NCI-H1092 (cell line): ENCODE measurements at places on chromosomes 16 and 17.

DNA sequence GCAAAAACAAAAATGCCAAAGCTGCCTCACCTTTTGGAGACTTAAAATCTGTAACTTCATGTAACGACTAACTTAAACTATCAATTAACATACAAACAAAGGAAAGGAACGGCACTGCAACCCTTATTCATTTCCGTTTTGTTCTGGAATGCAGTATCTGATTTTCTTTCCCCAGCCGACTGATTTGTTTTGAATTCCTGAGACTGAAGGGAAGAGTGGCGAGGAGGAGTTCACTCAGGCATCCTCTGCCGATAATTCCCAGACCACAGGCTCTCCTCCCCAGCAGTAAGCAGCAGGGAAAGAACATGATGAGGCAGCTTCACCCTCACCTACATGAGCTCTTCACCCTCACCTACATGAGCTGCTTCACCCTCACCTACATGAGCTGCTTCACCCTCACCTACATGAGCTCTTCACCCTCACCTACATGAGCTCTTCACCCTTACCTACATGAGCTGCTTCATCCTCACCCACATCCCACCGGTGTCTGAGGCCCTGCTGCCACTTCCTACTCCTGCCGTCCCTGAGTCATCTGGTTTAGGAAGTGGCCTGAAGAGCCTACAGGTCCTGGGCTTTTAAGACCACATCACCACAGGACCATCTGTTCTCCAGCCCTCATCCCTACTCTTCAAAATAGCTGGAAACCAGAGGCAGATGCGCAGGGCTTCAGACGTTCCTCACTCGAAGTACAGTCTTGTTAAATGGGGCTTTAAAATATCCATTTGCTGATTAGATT is 168.0 kb upstream of the RPH3AL start:
- no peak for DNase-seq

GRCh38 chr17:77875051-77875780 is 83.3 kb upstream of the TNRC6C start:
- DNase-seq: no peak

GRCh38 chr16:84404936-84405639 is 36.8 kb downstream of the ATP2C2 start:
- DNase-seq: no peak

DNA sequence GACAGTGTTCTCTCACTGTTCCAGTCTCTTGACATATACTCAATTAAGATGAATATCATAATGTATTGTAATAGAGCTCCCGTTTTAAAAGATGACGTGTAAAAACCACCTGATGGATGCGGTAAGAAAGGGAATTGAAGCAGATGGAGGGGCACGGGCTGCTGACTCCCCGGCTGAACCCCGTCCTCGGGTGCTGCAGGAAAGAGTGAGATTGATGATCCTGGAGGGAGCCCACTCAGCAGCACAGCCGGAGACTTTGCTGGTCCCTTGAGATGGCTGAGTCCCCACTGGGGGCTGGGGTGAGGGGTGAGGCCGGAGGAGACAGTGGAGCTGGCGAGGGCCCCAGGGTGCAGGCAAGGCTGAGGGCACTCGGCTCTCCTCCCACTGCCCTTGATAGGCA is 217.4 kb downstream of the RPTOR start:
- no peak for DNase-seq

DNA sequence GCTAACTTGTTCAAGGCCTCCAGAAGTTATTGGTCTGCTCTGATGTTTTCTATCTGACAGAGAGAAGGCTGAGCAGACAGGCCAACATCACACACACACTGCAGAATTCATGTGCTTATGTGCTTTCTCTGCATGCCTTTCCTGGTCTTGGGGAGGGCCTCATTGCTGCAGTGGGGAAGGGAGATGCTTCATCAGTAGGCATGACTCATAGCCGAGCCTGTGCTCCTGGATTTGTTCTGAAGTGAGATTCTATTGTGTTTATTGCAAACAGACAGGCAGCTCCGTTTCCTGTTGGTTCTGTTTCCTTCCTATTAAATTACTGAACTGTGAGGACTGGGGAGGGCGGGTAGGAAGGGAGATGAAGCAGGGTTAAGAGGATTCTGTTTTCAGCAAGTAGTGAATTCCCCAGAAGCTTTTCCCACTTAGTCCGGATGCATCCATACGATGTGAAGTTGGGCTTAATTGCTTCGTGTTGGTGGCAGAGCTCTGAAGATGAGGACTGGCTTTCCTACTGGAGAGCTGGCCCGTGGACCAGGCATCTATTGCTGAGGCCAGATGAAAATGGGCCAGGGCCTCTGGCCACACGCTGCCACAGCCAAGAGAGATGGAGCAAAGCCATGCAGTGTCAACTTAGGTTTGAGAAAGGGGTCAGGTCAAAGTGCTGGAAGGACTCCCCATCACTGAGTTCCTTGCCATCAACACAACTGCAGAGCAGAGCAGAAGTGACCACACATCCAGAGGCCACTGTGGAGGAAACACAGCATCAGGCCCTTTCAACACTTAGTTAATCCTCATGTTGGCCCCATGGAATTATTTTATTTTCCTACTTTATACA is 179.3 kb downstream of the UTP18 start:
- peak; percentile 2 for DNase-seq
